AG09319 (cell line): ENCODE measurements at places on chromosomes 11 and 22.

DNA sequence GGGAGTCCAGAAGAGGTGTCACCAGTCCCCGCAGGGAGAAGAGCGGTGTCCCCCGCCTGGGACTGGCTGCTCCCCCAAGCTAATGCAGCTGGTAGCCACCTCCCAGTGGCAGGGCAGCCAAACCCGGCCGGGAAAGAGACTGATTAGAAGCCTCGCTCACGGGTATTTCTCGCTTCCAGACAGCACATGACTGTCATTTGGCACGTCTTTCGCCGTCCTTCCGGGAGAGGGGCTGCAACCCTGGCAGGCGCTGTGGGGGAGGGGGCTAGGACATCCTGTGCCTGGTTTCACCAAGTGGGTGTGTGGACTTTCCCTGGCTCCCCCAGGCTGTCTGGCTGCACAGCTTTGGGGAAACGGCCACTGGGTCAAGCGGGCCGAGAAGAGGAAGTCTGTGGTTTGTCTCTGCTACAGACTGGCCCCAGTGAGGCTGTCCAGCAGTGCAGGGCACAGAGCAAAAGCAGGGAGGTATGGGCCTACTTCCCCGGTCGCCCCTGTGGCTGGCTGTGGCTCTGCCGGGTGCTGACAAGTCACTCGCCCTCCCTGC lies 3.8 kb downstream of the CD81 start:
- DNase-seq: no peak

- DNase-seq: no peak
Measured at GRCh38 chr22:45880091-45880715, 96.8 kb downstream of the WNT7B start.

DNA sequence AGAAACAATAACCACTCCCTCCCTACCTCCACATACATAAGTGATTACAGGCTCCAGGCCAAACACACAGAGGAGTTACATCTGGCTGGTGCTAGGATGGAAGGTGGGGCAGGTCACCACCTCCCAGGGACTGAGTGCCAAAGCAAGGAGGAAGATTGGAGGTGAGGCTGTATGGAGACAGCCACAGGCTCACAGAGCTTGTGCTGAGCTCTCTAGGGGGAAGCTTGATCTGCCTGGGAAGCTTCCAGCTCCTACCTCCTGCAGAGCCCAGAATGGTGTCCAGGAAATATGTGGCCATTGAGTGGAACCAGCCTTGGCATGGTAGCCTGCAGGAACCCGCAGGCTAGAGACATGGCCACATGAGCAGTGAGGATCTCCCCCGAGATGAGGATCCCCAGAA lies 3.6 kb upstream of the MED15 start:
- DNase-seq: no peak

DNA sequence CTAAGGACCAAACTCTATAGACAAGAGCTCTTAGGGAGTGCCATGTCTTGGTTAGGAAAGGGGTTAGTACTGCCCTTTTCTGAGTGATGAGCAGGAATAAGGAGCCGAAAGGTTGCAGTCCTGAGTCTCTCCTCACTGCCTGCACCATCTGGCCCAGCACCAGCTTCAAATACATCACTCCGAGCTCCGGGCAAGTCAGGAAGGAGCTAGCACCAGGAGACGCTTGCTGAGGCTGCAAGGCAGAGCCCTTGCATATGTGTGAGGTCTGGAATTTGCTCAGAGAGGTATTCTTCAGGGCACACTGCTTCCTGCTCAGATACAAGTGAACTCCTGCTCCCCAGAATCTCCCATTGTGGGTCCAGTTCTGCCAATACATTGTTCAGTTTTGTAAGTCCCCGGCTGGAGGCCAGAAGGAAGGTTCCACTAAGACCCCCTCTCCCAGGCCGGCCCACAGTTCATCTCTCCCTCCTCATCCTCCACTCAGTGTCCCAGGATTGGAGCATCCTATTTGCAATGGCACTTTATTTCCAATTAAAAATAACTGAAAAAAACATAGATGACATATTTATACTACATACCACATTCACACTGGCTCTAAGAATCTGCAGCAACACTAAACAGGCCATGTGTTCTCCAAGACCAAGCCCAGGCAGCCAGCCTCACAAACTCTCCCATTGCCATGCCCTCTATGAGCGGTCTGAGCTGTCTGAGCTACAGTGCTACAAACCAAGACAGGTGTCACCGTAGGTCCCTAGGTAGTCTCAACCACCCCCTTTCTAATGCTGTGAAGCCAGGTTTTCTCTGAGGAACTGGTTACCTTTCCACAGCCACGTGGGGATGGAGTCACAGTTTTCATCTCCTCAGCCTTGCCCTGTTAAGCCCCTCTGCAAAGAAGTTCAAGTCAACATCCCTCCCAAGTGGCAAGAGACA lies 55.1 kb upstream of the SPATA19 start:
- DNase-seq: no peak

GRCh38 chr11:113574171-113574570 lies 99.0 kb upstream of the DRD2 start:
- no peak for DNase-seq

DNA sequence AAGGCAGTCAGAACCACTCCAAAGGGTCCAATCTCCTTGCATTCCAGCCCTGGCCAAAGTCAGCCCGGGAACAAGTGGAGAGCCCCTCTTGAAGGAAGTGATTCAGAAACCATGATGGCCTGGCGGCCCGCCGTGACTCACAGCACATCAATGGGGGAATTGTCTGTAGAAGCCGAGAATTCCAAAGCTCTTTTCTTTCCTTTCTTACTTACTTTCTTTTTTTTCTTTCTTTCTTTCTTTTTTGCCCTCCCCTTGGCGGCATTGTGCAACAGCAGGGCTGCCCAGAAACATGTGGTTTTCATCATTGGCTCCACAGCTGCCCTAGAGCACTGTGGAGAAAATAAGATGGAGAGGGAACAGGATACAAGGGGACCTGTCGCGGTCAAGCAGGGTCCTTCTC lies 140.2 kb upstream of the TIMP3 start:
- DNase-seq: peak; percentile 70
